ENCODE measurements at places on chromosomes 1 and 21. TPM values are rescaled to one million over a fixed set of nuclear protein-coding genes. Genes with fewer than 3 reads are reported as not detected.

DNA sequence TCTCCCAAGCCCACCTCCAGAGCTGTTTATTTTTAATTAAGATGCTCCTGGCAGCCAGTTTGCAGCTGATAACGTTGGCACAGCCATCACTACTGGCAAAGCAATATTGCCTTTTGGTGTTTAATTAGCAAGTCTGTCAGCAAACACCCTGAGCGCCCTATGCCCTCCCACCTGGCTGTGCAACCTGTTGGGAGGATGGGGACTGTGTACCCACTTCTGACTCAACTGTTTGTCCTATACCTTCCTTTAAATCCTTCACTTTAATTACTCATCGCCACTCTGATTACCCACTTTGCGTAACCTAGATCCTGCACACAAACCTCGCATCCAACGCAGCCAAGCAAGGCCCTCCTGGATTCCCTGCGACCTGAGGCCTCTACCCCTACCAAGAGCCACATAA, 67.1 kb downstream of the BCAR3 start:
- DNase-seq: peak; percentile 76

- no peak for DNase-seq
Observed at GRCh38 chr21:40641042-40641441, 205.9 kb downstream of the DSCAM start.

GRCh38 chr1:110420874-110421793, 13.6 kb upstream of the LAMTOR5 start:
- peak; percentile 39 for DNase-seq

Gene TLCD4
- 8.3 TPM for total RNA-seq

GRCh38 chr1:68770817-68771216, 273.9 kb upstream of the DEPDC1 start:
- no peak for DNase-seq

DNA sequence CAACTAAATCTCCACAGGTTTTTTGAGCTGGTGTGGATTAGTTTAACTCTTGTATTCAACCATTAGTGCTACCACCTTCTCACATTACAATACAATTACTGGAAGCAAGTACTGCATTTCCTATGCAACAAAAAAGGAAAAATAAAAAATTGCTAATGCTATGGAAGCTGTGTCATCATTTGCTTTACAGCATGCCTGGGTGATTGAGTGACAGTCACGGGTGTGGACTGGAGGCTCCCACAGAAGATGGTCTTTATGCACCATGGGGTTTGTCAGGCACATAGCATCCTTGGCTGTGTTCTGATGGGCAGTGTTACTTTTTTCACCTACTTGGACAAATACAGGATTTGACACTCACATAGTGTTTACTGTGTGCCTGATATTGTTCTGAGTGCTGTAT, 262.3 kb downstream of the TM2D1 start:
- DNase-seq: no peak

DNA sequence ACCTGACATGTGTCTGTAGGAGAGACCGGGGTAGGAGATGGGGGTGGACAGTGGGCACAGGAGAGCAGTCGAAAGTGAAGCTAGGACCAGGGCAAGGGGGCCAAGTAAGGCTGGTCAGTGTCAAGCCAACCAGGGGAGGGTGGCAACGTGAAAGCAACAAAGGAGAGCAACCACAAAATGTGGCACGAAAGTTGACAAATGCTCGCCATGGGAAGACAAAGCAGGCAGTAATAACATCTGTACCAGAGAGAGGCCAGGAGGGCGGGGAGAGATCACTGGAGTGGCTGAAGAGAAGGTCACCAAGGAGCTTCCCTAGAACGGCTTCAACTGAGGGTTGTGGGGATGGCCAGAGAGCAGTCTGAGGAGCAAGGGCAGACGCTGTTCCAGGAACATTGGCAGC, 17.0 kb downstream of the QSOX1 start:
- DNase-seq: no peak

GRCh38 chr1:241816008-241816407, 32.0 kb upstream of the EXO1 start:
- no peak for DNase-seq

Gene TMEM51
- total RNA-seq: 20.8 TPM

DNA sequence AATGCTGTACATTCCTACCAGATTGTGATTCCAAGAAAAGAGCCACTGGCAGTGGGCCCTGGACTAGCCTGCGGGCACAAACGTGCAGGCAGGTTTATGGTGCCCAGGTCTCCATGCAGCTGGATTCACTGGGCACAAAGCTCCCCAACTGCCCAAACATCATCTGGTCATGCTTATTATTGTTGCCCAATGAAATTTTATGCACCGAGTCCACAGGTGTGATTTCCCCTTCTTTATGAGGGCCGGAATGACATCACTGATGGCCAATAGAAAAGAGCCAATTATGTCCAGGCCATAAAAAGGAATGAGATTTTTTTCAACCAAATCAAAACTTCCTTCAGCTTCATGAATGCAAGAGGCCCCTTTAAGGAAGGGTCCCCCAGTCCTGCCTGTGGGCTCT, 66.2 kb downstream of the ERI3 start:
- no peak for DNase-seq

GRCh38 chr1:26838474-26839338, 12.2 kb downstream of the ZDHHC18 start:
- no peak for DNase-seq

Gene CELSR2
- total RNA-seq: 3.6 TPM

Gene GSTM5
- not detected for total RNA-seq

- no peak for DNase-seq
Observed at GRCh38 chr1:185672719-185673360, 61.4 kb upstream of the HMCN1 start.

DNA sequence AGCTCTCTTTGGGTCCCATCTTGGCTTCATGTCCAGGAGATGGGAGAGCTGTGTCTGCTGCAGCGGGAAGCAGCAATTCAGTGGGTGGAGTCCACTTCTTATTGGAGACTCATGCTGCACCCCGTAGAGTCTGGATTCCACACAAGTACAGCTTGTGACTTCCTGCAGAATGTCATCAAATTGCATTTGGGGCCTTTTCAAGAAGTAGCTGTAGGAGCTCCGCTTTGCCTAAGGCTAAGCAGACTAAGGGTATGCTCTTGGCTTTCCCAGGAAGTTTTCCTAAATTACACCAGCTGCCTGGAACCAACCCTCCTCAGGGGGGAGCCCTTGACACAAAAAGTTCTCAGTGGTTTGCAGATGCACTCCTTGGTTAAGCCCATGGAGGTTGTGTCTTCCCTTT, 5.7 kb upstream of the MOB3C start:
- DNase-seq: peak; percentile 64

DNA sequence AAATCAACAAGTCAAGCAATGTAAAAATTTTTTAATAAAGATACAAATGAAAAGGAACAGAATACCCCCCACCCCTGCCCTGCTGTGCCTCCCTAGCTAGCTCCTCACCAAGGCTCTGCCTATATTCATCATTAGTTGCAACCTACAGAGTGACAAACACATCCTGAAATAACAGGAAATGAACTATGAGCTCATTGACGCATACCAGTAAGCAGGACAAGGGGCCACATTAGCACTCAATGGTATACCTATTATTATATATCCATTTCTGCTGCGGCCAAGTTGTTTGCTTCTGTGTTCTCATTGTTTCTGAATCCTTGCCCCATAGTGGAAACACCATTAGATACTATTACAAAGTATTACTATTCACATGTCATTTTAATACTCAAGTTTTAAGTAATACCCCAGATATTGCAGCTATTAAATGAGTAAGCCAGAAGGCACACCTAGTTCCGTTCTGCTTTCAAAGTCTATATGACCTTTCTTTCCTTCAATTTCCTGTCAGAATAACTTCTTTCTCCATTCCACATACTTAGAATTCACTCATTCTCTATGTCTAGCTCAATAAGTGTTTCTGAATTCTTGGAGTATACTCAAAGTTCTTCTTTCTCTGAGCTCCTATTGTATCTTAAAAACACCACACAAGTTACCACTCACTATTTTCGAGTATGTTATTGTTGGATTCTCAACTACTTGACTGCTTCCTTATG, 1214.9 kb downstream of the PLA2G4A start:
- DNase-seq: no peak

DNA sequence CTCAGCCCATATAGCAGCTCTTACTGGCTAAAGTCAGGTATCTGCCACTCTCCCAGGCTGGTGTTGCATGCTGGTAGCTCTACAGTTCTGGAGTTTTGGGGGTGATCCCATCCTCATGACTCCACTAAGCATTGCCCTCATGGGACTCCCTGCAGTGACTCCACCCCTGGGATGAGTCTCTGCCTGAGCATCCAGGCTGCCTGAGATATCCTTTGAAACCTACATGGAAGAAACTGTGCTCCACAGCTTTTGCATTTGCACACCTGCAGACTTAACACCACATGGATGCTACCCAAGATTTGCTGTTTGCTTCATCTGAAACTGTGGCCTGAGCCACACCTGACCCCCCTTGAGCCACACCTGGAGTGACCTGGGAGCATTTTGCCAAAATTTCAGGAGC, 226.4 kb downstream of the C1orf94 start:
- DNase-seq: no peak

DNA sequence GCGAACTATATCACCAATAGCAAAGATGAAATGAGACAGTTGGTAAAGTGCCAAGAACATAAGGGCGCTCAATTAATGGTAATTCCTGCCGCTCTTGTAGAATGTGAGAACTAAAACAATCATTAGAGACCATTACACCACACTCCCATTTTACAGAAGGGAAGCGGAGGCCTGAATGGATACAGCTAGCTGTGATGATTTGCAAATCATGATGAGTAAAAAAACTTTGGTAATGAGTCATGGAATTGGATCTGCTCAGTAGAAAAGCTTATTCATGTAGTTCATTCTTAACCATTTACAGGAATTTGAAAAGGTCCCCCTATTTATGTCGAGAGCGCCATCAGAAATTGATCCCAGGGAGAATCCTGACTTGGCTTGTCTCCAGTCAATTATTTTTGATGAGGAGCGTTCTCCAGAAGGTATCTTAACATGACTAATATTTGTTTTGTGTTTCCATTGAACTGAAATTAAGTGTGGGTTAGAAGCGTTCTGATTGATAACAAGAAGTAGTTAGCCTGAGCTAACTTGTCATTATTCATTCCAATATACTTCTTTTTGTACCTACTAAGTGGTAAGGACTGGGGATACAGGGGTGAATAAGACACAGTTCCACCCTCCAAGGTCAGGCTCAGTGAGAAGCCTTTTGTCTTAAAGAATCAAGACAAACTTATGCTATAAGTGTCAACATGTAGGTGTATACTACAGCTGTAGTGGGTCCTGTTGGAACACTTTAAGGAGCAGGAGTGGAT, 812 bp downstream of the TTC4 start:
- peak; percentile 68 for DNase-seq

Gene AMY1A
- not detected for total RNA-seq

- DNase-seq: no peak
Observed at GRCh38 chr1:45446950-45447672, 43.9 kb downstream of the TESK2 start.

DNA sequence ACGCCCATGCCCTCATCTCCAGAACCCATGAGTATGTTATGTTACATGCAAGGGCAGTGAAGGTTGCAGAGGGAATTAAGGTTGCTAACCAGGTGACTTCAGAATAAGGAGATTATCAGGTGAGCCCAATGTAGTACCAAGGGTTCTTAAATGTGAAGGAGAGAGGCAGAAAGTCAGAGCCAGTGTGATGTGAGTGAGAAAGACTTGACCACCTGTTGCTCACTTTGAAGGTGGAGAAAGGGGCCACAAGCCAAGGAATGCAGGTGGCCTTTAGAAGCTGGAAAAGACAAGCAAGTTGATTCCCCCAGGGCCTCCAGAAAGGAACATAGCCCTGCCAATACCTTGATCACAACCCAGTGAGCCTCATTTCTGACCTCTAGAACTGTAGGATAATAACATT, 84.7 kb upstream of the CLDN14 start:
- DNase-seq: no peak
